ENCODE measurements at places on chromosomes 16 and 17. TPM values are rescaled to one million over a fixed set of nuclear protein-coding genes. Genes with fewer than 3 reads are reported as not detected.

Gene NPLOC4
- total RNA-seq: 79.2 TPM

DNA sequence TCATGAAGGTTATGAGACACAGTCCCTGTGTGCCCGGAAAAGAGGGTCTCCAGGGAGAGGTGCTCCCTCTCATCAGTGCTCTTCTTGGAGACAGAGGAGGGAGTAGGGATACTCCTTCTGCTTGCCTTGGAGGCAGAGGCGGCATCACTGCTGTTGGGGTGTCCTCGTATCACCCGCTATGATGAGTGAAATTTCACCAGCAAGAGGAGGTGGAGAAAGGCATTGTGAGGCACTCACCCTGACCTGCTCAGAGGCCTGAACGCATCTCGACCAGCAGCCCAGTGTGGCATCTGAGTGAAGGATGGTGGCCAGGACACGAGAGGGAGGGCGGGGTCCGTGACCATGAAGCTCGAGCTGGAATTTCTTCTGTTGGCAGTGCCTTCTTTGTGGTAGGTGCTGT, 222.1 kb upstream of the CHMP6 start:
- no peak for DNase-seq

Gene TMEM219
- total RNA-seq: 144 TPM

Gene RCVRN
- total RNA-seq: not detected

GRCh38 chr17:60371818-60372510, 20.0 kb downstream of the USP32 start:
- DNase-seq: no peak

- no peak for DNase-seq
These were observed 50.9 kb upstream of the CPNE2 start for GRCh38 chr16:57041182-57042156.

- DNase-seq: no peak
These were observed 11.5 kb downstream of the HAPSTR1 start for GRCh38 chr16:9102943-9103342.

- DNase-seq: no peak
These were observed 1.4 kb downstream of the CENPN start for GRCh38 chr16:81008505-81008789.

Gene NFATC2IP
- total RNA-seq: 33.9 TPM

DNA sequence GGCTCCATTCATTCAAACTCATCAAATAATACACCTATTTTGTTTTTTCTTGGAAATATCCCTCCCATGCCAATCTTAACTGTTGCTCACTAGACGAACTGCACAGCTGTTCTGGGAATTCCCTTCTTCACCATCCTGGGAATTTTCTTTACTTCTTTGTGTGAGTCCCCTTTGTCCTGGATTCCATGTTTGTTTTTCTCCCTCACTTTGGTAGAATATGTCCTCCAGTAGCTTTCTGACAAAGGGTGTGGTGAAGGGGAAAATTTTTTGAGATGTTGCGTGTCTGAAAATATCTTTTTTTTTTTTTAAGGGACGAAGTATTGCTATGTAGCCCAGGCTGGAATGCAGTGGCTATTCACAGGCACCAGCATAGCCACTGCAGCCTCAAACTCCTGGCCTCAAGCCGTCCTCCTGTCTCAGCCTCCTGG, 17.2 kb upstream of the UTP6 start:
- DNase-seq: no peak
